ENCODE measurements at places on chromosomes 11 and 22.

GRCh38 chr11:44417731-44418455 is 108.0 kb upstream of the ALX4 start:
- DNase-seq, result no peak

DNA sequence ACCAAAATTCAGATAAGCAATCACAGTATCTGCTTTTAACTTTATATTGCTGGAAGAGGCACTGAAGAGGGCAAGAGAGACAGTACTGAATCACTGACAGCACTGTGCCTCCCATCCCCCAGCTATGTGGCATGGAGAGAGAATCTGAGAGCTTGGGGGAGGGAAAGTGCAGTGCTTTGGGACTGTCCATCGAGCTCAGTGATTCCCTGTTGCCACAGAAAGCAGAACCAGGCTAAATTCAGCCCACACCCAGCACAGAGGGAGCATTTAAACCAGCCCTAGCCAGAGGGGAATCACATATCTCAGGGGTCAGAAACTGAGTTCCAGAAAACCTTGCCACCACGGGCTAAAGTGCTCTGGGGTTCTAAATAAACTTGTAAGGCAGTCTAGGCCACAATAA is 44.3 kb downstream of the KCNQ1 start:
- DNase-seq, result no peak

DNA sequence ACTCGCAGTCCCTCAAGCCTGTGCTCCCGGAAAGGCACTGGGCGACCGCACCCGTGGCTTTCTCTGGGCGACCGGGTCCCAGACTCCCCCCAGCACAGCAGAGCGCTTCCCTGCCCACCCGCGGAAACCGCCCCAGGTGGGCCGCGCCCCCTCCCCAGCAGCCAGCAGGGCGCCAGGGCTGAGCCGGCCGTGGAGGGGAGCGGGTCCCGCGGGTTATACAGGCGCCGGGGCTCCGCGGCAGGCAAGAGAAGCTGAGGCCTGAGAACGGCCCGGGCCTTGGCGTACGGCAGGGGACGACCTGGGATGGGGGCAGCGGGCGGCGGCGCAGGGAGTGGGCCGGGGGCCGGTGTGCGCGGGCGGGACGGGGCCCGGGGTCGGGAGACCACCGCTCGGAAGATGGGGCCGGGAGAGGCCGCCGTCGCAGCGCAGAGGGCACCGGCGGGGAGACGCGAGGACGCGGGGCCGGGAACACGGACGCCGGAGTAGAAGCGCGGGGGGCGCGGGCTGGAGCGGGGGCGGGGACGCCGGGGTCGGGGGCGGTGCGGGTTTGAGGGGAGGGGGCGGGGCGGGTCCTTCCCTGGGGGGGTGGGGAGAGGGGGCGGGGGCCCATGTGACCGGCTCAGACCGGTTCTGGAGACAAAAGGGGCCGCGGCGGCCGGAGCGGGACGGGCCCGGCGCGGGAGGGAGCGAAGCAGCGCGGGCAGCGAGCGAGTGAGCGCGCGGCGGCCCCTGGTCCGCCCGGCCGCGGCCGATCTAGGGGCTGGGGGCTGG is at the start of gene MDK:
Gene MDK (plus strand): TSS at position 622 of the 771 bp plus-strand sequence. CDS start 389 bp downstream, outside the sequence.
- peak; percentile 17 for DNase-seq

DNA sequence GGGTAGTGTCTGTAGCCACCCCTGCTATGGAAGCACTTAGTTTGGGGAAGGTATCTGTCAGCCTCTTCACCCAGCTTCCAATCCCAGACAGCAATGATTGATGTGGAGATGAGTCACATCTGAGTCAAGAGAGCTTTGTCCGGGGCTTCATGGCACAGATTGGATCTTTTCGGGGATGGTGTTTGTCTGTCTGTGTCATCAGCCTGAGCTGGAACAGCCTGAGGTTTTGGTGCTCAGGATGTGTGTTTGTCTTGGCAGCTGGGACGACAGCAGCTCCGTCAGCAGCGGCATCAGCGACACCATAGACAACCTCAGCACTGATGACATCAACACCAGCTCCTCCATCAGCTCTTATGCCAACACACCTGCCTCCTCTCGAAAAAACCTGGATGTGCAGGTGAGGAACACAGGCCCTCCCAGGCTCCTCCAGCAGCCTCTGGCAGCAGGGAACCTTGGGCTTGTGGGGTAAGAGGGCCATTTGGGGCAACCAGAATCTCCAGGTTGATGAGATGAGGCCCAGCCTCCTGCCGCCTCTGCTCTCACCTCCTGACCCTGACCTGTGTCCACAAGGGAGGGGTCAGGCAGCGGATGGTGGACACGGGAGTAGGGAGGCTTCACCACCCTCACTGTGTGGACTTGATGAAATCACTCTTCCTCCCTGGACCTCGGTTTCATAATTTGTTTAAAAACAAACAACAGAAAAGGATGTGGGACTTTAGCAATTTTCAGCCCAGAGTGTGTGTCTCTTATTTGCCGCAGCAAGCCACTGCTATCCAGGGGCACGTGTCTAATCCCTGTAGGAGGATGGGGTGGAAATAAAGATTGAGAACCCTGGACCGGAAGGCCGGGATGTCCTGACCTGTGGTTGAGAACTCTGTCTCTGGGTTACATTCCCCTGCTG is 124.3 kb downstream of the DBX1 start:
- DNase-seq, result no peak

DNA sequence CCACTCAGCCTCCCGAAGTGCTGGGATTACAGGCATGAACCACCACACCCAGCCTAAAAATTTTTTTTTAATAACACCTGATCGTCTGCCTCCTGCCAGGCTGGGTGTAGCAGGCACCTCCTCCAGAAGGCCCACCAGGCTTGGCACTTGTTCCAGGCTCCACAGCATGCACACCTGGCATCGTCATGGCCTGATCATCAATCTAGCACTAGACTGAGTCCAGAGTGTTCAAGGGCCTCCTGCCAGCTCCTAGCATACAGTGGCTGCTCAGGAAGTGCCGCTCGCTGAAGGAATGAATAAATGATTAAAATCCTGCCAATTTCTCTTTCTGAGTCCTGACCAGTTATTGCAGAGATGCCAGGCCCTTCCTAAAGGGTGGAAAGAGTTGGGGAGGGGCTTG is 3.5 kb upstream of the PDGFB start:
- no peak for DNase-seq

GRCh38 chr11:35366798-35367197 is 52.6 kb downstream of the SLC1A2 start:
- no peak for DNase-seq
